ENCODE measurements at places on chromosomes 4 and X.

DNA sequence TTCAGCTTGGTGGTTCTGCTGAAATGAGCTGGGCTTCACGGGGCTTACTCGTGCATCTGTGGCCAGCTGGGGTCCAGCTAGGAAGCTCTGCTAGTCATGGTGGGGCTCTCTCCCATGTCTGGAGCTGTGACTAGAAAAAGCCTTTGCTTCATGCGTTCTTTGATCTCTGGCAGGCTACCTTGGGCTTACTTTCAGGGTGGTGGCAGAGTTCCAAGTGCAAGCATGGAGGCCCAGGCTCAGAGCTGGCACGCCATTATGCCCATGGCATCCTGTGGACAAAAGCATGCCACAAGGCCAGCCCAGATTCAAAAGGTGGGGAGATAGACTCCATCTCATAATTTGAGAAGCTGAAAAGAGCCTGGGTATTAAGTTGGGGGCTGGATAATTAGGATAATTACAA lies 55.4 kb upstream of the GBA3 start:
- DNase-seq, result no peak

DNA sequence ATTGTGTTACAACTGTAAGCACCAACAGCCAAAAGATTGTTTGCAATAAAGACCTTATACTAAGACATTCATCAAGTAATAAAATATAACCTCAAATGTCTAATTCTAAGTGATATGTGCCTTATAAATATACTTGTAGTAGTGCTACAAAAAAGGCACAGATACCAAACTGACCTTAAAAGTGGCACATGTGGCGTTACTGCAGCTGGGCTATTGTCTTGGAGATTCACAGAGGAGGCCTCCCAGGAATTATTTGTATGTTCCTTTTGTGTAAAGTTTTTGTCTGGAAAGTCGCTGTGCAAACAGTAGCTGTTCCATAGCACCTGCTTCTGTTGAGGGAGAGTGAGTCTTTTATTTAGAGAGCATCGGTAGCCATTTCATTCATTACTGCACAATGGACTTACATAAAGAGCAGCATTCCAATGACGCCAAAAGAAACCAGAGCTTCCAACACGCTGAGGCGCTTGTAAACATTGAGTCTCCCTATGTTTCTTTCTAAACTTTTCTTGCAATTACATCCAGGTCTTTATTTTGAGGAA lies 143.7 kb downstream of the RPA4 start:
- DNase-seq, result no peak

GRCh38 chr4:27616166-27616565 lies 755.5 kb downstream of the STIM2 start:
- DNase-seq, result no peak

DNA sequence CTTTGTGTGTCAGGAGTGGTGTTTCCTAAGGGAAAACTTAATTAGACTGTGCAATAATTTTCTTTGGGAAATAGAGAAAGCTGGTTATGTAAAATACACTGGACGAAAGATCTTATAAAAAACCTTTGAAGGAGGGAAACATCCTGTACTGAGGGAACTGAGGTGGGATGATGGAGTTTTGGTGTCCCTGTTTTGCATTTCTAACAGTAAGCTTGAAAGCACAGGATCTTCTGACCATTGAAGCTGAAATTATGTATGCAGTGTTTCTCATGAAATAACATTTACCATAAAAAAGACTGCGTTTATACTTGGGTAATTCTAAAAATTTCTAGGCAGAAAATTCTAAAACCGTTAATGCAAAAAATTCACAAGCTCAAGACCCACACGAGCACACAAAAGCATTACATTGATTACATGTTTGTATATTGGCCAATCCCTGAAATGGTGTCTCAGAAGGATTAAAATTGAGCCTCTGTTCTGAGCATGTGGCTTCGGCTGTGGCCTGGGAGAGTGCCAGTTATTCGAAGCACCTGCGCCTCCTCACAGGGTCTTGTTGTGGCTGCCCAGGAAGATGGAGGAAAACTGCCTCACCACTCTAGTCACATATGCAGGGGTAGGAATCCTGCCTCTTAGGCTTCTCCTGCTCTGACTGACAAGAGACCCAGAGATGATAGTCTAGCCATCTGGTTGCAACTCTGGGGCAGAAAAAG lies 49.5 kb downstream of the JADE3 start:
- DNase-seq, result no peak

DNA sequence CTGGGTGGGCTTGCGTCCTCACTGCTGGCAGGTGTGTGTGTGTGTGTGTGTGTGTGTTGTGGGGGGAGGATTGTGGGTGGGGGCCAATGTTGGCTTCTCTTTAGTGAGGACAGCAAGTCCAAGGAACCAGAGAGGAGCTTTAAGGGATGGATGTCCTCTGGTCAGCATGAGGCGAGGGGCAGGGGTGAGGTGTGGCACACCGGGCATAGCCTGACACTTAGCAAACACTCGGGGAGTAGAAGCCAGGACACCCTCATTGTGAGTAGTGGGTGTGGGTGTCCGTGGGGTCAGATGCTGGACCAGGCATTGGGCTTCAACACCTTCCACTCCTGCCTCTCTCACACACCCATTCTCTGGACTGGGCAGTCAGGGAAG lies 2.8 kb downstream of the SORCS2 start:
- no peak for DNase-seq

GRCh38 chrX:110803506-110803905 lies 7.9 kb upstream of the CHRDL1 start:
- DNase-seq, result no peak

GRCh38 chr4:181796502-181796901 lies 446.7 kb upstream of the TENM3 start:
- no peak for DNase-seq

DNA sequence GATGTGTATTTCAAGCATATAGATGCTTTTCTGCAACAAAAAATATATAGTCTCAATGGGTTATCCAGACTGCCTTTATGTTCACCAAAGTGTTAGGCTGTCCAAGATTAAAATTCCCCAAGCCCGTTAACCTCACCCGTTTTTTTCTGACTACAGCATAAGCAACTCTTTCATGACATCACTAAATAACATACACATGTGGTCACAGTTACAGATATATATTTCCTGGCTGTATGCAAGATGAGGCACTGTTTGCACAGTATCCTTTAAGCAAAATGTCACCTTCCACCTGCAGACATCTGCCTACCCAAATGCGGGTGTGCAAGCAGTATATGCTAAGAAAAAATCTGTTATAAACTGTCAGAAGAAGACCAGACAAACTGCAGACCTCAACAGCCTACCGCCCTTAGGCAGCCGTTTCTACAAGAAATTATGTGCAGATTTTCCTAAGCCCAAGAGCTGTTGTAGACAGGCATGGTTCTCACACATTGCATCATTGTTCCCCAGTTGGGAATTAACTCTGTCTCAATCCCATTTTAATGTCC lies 183.1 kb upstream of the MXRA5 start:
- DNase-seq, result no peak

GRCh38 chr4:2059046-2059725 lies at the start of gene NAT8L:
Gene NAT8L, plus strand, starts transcription at chr4:2059327. Its CDS starts 185 bp downstream, at chr4:2059512.
- DNase-seq, result no peak

- no peak for DNase-seq
These were observed 4.7 kb upstream of the NKX6-1 start for GRCh38 chr4:84503495-84504437.

DNA sequence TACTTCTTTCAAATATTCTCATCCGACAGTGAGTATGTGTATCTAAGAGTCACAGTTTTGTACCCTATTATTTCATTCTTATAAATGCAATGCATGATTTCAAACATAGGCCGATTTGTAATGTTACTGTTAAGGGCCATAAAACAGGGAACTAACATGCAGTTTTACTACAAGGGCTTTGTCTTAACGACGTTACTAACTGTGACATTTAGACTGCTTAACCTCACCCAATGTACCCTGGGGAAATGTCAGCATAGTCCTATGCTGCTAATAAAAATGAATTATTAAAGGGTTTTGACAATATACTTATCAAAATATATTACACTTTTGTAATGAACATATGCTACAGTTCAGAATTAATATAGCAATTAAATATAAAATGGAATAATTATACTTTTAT lies 74.8 kb upstream of the CPXCR1 start:
- no peak for DNase-seq

- no peak for DNase-seq
These were observed 86.3 kb upstream of the MYOZ2 start for GRCh38 chr4:119049342-119049741.

DNA sequence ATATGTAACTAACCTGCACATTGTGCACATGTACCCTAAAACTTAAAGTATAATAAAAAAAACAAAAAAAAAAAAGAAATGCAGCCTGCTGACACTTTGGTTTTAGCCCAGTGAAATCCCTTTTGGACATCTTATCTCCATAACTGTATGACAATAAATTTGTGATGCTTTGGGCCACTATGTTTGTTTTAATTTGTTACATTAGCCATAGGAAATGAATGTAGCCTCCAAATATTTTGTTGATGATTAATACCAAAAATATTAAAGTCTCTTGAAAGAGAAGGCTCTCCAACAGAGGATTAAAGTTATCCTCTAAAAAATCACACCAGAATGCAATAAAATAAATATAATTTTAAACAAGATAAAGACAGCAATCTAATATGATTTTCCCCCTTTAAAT lies 852.7 kb upstream of the SLIT2 start:
- DNase-seq, result no peak

GRCh38 chr4:7487998-7488671 lies 53.4 kb upstream of the PSAPL1 start:
- DNase-seq, result no peak
